ENCODE measurements at places on chromosomes 12 and 14.

DNA sequence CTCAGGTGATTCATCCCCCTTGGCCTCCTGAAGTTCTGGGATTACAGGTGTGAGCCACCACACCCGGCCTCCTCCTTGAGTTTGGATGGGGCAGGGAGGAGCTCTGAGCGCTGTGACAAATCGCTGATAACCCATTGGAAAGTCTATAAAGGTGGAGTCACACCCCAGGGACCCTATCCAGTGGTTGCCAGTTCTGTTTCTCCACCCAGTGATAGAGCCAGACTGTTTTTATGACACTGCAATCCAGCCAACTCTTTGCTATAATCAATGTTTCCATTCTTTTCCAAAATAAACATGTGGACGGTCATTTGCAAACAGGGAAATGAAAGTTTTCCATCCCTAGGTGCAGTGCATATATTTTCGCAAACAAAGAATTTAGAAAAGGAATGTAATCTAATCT lies 142.0 kb upstream of the PELI2 start:
- no peak for DNase-seq

- DNase-seq, result no peak
Observed at GRCh38 chr14:38171197-38171596, 36.5 kb upstream of the SSTR1 start.

- DNase-seq, result no peak
Observed at GRCh38 chr14:92850492-92850891, 56.4 kb downstream of the GOLGA5 start.

DNA sequence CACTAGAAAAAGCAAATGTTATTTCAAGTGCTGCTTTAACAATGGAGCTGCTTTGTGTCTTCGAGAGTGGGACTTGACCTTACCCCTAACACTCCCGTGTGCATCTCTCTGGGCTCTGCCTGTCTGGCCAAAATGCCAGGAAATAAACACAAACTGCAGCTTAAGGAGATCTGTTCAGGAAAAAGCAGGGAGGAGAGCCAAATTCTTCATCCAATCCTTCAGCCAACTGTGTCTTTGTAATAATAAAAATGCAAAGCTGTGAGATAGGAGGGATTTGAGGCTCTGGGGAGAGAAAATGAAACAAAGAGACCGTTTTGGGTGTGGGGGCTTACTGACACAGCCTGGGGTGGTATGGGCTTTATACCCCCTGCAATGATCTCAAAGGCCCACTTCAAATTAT lies 85.8 kb upstream of the WSCD2 start:
- no peak for DNase-seq

GRCh38 chr12:43578782-43579181 lies 26.8 kb upstream of the ADAMTS20 start:
- DNase-seq, result no peak

GRCh38 chr12:113075137-113075683 lies 18.7 kb downstream of the DTX1 start:
- DNase-seq, result no peak

GRCh38 chr12:101941306-101942249 lies 64.2 kb downstream of the DRAM1 start:
- no peak for DNase-seq

GRCh38 chr14:102723650-102724049 lies 53.6 kb upstream of the TRAF3 start:
- no peak for DNase-seq

DNA sequence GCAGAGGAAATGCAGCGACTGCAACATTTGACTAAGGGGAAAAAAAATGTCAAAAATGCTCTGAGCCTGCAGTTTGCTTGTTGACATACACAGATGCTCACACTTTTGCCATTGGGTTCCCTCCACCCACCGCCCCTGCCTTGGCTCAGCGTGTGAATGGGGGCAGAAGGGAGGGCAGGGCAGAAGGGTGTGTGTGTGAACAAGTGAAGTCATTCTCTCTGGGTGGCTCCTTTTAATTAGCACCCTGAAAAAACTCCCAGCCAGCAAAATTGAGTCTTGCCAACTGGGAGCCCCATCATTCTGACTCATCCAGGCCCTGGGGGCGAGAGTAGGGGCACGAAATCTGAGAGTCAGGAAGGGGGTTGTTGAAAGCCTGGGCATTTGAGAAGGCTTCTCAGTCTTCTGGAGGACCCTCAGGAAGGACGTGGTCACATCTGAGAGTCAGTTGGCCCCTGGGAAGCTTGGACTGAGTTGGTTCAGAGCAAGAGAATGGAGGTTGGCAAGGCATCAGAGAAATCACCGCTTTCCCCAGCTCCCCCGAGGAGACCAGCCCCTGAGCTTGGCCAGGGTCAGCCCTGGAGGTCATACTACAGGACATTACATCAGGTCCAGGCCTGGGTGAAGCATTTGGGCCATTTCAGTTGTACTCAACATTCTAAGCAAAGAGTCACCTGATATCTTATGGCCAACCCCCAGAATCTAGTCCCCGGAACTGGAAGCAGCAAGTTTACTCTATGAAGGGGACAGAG lies 22.7 kb upstream of the KRT78 start:
- DNase-seq, result no peak

- no peak for DNase-seq
Observed at GRCh38 chr12:4807813-4808212, 87.6 kb downstream of the GALNT8 start.

Data from effector CD4-positive, alpha-beta T cell (primary cell).